Retinal pigment epithelial cell (primary cell): ENCODE measurements at places on chromosomes 3 and 15.

- no peak for DNase-seq
Observed at GRCh38 chr3:62870321-62870720, 4.9 kb downstream of the CADPS start.

- DNase-seq, result no peak
Observed at GRCh38 chr15:42385980-42386700, 26.8 kb downstream of the CAPN3 start.

DNA sequence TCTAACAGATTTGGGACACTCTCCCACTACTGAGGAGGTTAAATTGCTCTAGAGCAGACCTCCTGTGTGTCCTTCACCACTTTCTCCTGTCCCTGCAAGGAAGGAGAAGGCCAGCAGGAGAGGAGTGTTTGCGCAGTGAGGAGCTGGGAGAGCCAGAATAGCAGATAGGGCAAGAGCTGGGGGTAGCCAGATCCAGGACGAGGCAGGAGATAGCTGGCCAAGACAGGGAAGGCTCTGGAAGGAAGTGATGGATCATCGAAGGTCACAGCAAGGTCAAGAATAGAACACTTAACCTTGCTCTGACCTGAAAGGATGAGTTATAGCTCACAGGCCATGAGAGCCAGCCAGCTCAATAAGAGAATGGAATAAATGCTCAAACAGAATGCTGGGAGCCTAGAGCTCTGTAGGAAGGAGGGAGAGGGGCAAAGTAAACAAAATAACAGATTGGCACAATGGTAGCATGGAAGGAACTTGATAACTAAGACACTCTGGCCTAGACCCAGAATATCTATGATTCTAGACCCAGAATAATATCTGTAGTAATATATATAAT is 37.5 kb upstream of the FSIP1 start:
- no peak for DNase-seq

- DNase-seq, result no peak
Observed at GRCh38 chr15:47194718-47195117, 522.6 kb upstream of the SEMA6D start.

GRCh38 chr3:103851793-103852192 is 1417.0 kb downstream of the ZPLD1 start:
- no peak for DNase-seq

- DNase-seq, result no peak
Observed at GRCh38 chr15:42691770-42692169, 45.2 kb downstream of the CDAN1 start.
